H1 (cell line): ENCODE measurements at places on chromosomes 1 and 21.
A peak's percentile ranks its signal among the peaks of the same experiment; 100 is the strongest.

GRCh38 chr1:14704846-14705245, 106.4 kb downstream of the KAZN start:
- no peaks in the 10 kb centered on the region for H3K27me3 ChIP-seq
- no peak overlapping the region for H3K27ac ChIP-seq
- no peaks in the 10 kb centered on the region for H3K4me1 ChIP-seq
- no peak overlapping the region for H3K4me3 ChIP-seq
- no peaks in the 10 kb centered on the region for H3K36me3 ChIP-seq
- no peak for DNase-seq

DNA sequence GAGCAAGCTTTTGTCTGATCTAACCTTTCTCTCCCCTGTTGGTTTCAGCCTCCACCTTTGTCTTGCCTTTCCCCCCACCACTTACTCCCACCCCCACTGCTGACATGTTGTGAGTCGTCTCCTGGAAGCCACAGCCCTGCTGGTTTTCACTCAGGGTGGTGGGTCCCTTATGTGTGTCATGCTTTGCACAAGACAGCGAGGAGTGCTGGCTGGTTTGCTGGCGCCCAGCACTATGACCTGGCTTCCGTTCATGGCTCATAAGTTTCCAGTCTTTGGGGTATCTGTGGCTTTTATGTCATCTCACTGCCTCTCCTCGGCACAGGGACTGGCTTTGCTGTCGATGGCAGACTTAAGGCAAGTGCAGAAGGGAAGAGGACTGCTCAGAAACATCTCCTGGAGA, 177.7 kb downstream of the KIF26B start:
- H3K27ac ChIP-seq, result no peak overlapping the region
- H3K4me3 ChIP-seq, result no peak overlapping the region
- H3K36me3 ChIP-seq, result no peaks in the 10 kb centered on the region
- no peak for DNase-seq

DNA sequence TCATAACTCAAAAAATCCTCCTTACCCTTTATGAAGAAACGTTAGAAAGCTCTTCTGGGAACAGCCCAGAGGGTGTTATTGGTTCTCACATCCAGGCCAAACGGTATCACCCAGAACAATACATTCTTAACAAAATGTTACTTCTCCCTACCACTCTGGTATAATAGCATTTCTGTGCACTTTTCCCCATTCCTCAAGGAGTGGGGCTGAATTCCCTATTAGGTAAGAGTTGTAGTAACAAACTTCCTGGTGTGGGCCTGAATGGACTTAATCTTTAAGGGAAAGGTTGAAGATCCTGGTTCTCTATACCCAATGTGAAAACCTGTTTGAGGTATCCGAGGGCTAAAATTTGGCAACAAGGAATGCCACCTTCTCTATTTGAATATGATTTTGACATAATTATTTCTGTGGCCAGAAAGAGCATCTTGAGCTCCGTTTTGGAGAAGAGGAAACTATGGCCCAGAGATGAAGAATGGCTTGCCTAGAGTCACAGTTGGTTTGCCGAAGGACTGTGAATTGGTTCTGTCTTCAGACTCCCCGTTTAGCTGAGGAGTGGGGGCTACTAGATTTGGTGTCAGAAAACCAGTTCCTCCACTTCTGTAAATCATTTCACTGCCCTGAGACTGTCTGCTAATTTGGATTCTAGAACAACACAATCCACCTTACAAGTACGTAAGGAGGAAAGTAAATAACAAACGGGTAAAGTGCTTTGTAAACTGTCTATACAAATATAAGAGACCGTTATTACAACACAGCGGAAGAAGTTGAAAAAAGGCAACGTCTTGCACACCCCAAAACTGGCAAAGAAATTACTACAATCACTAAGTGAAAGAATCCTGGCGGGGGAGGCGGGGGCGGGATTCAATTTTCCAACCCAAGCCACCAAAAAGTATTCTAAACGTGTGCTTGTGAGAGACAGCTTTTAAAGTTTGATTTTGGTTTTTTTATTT, 2.3 kb downstream of the ANP32E start:
- H3K36me3 ChIP-seq, result peaks cover 20% of the 10 kb centered on the region; the same call in 1 of the 2 replicates
- no peaks in the 10 kb centered on the region; the same call in 1 of the 2 replicates for H3K4me1 ChIP-seq
- no peaks in the 10 kb centered on the region for H3K27me3 ChIP-seq
- H3K4me3 ChIP-seq, result peak overlapping the region; percentile 84

DNA sequence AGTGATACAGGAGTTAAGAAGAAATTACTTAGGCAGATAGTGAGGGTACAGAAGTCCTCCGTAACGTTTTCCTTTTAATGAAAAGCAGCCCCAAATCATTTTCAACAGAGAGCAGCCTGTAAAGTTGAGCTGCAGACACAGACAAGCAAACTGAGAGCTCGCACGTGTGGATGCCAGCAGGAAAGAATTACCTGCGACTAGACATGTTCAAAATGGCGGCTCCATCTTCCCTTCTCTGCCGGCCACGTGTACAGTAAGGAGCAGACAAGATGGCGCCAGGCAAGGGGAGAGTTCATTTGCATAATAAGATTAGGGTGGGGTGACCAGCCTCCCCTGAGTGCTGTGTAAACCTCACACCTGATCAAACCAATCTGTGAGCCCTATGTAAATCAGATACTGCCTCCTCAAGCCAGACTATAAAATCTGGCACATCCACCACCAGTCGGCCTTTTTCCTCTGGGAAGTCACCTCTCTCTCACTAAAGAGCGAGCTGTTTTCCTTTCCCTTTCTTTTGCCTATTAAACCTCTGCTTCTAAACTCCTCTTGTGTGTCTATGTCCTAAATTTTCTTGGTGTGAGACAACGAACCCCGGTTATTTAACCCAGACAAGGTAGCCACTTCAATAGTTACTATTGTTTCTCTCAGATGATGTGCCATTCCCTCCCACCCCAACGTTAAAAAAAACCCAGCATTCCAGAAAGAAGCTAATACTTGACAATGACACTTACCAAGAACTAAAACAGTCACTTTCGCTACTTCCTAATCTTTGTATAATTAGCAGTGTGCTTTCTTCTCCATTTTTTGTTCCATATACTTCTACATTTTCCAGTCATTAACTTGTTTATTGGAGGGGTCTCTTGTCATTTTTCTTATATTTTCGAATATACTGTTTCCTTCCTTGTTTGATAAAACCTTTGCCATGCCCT, 27.4 kb downstream of the DUSP10 start:
- DNase-seq, result no peak
- peaks cover 11% of the 10 kb centered on the region for H3K27me3 ChIP-seq
- no peaks in the 10 kb centered on the region for H3K36me3 ChIP-seq
- no peak overlapping the region for H3K4me3 ChIP-seq
- H3K4me1 ChIP-seq, result peaks cover 26% of the 10 kb centered on the region; the same call in 1 of the 2 replicates
